ENCODE measurements at places on chromosomes 16 and 17.
A peak's percentile ranks its signal among the peaks of the same experiment; 100 is the strongest.

- DNase-seq: no peak
Observed at GRCh38 chr17:66898536-66898935, 63.6 kb downstream of the CACNG5 start.

DNA sequence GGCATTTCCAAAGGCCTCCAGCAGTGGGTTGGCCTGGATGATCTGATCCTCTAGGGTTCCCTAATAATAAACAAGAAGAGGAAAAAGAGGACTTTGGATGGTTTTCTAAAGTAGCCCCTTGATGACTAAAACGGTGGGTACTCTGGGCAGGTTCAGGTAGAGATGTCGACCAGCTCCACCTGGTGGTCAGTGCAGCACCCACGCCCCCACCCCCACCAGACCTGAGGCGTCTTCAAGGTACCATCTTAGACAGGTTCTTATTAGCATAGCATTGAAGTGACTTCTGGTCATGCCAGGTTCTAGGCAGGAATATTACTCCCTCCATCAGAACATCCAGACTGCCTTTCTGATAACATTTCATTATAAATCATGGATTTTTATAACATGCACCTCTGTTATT, 15.0 kb downstream of the MYH13 start:
- no peak for DNase-seq

DNA sequence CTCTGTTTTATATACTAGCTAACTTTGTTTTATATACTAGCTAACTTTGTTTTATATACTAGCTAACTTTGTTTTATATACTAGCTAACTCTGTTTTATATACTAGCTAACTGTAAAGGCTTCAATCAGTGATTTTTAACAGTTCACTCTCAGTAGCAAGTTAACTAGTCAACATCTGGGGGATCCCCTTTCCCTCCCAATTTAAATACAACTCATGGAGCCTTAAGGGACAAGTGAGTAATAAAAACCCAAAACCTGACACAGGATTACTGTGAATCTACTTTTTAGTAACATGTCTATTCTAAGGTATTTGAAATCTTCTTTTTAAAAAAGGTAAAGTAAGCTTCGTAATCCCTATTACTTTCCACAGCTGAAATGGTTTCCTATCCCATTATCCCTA, 32.2 kb downstream of the FAM222B start:
- DNase-seq: no peak

GRCh38 chr17:27569257-27569722, 61.7 kb upstream of the LGALS9 start:
- DNase-seq: no peak

GRCh38 chr17:15966183-15966878, 21.4 kb downstream of the ADORA2B start:
- no peak for DNase-seq

- DNase-seq: no peak
Observed at GRCh38 chr17:80445726-80446110, 30.7 kb downstream of the NPTX1 start.

DNA sequence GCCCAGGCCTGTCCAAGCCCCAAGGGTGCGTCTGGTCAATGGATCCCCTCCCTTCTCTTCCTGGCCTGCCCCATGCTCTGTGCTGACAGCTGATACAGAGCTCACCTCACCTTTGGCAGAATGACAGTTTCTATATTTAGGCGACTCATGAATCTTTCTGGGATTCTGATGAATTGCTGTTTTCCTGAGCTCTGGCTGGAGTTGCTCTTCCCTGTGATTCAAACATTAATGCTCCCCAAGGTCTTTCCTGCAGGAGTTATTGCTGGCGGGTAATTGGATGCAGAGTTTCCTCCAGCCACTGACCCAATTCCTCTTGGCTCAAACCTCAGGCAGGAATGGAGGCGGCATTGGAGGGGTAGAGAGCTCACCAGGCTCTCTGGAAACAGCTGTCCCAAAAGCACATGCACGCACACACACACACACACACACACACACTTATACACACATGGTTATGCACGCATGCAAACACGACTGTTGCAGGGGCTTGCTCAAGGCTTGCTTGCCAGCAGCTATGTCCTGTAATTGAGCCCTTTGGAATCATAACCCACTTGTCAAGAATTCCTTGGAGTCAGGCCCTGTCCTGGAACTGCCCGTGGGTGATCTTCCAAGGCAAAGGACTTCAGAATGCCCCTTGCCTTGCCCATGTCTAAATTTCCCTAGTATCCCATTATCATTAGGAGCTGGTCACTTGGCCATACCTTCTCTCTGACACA, 128.8 kb downstream of the ASIC2 start:
- DNase-seq: peak; percentile 38

DNA sequence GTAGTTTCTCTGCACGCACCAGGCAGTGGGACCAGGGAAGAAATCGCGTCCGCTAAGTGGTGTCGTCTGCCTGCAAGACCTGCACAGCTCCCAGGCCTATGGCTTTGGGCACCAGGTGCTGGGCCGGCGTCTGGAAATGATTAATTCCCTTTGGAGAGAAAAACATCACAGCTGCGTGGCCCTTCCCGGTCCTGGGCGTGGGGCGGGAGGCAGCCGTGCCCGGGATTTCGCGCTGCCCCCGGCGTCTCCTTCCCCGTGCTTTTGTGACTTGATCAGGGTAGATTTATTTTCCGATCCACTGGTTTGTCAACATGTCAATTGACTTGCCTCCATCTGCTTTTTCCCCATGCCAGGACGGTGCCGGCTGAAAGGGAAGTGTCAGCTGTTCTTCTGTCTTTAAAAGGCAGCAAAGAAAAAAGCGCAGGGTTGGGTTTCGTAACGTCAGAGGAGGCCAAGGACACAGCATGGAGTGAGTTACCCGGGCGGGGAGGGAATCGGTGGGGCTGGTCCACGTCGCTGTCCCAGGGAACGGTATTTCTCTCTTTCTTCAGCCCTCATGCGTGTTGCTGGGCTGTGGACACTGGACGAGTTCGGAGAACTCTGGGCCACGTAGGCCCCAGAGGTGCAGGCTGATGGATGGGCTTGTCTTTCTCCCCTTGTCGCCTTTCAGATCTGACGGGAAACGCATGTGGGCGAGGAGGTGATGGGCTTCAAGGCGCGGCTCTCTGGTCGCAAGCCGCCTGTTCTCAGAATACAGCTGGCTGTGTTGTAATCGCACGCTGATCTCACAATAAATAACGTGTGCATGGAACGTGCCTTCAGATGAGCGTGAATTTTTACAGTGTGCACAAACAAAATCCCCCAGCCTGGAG, 188.1 kb upstream of the ZNF469 start:
- no peak for DNase-seq

GRCh38 chr17:9855036-9855435, 29.3 kb downstream of the GLP2R start:
- DNase-seq: no peak
